Foreskin melanocyte (primary cell): ENCODE measurements at places on chromosomes 2 and 18.

DNA sequence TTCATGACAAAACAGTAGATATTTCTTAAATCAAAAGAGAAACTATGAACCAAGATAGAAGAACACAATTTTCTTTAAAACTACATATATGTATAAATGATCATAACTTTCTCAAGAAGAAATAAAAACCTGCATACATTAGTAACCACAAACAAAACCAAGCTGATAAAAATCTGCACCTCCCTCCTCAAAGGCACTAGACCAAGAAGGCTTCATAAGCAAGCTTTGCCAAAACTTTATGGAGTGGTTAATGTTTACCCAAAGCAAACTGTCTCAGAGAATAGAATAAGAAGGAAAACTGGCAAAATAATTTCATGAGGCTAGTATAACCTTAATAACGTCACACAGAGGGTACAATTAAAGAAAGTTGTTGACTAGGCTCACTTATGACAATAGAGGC, 138.3 kb downstream of the ZBTB7C start:
- no peak for DNase-seq

GRCh38 chr18:3061581-3062312, 48.8 kb upstream of the LPIN2 start:
- no peak for DNase-seq

- DNase-seq, result no peak
Measured at GRCh38 chr2:238713198-238713826, 134.6 kb upstream of the TWIST2 start.

- no peak for DNase-seq
Measured at GRCh38 chr2:237733677-237734300, 64.8 kb upstream of the RBM44 start.
